ENCODE measurements at places on chromosomes 3 and 15.

DNA sequence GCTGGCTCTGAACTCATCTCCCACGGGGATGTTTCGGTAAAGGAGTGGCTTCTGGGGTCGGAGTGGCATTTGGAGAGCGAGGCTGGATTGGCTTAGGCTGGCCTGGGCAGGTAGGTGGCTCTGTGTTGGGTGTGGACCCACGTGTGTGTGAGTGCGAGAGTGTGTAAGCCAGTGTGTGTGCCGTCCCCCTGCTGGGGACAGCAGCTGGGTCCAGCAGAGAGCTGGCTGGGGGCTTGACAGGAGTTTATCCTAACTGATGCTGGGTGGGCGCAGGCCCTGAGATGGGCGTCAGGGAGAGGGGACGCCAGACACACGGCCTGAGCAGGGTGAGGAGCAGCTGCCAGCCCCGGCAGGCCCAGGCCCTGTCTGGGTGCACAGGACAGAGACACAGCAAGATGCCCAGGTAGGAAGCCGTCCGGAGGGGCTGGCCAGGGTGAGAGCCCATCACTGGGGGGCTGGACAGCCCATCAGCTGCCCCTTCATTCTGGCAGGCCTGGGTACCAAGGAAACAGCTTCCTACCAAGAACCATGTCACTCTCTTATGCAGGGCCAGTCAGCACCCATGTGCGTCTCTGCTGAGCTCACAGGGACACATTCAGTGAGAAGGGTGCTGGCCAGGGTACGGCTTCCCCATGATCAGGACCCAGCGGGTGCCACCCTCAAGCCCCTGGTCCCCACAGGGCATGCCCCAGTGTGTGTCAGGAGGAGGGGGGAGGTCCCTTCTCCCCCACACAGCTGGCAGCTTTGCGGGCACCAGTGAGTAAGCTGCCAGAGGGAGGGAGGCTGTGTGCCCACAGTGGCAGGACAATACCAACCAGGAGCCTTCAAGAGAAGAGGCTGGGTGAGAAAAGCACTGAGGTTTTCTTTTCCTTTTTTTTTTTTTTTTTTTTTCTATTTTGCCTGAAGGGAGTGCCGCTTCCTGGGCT is 1.1 kb downstream of the PAK6 start:
- no peak for DNase-seq

- no peak for DNase-seq
Measured at GRCh38 chr3:182967218-182968204, 12.8 kb downstream of the DCUN1D1 start.

DNA sequence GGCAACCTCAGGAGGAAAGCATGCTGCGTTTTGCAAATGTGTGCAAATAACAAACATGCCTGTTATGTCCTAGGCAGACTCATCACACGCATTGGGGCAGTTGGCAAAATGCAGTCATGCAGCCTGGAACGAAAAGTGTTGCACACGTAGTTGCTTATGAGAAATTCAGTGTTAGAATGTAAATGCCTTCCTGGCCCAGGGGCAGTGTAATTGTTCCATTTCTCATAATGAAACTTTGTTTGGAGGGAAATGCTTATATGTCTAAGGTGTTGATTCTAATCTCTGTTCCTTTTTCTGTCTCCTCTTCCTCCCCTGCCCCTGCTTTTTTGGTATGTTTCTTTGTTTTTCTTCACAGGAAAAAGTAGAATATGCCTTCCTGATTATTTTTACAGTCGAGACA is 156.0 kb downstream of the CACNA1D start:
- DNase-seq, result no peak

GRCh38 chr3:141729240-141729639 is 8.9 kb upstream of the RNF7 start:
- no peak for DNase-seq

- no peak for DNase-seq
Measured at GRCh38 chr3:109852283-109852682, 514.9 kb upstream of the DPPA4 start.

DNA sequence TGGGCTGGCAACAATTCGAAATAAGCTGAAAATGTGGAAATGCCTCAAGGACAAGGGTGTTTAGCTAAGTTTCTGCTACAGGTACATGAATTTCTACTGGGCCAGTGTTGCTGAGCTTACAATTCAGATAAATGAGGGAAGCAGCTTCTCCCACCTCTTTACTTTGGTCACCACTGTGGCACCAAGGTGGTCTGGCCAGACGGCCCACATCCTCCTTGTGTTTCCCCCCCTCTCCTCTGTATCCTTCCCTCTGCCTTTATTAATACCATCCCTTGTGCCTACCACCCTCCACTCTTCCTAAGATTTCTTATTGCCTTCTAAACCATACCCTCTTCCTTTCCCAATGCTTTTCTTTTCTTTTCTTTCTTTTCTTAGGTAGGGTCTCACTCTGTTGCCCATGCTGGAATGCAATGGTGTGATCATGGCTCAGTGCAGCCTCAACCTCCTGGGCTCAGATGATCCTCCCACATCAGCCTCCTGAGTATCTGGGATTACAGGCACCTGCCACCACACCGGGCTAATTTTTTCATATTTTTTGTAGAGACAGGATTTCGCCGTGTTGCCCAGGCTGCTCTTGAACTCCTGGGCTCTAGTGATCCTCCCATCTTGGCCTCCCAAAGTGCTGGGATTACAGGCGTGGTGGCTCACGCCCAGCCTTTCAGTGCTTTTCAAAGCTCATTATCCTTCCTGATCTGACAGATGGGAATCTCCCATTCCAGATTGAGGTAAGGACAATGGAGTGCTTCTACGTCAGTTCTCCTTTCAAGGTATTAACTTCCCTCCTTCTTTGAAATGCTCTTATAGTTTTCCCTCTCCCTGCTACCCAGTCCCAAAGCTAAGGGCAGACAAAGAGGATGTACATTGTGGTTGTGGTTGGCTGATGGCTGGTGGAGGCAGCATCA is 14.8 kb downstream of the ANXA2 start:
- DNase-seq, result no peak

- no peak for DNase-seq
Measured at GRCh38 chr3:185056908-185057307, 96.0 kb downstream of the C3orf70 start.

- no peak for DNase-seq
Measured at GRCh38 chr3:126658584-126658983, 3.7 kb upstream of the TXNRD3 start.

DNA sequence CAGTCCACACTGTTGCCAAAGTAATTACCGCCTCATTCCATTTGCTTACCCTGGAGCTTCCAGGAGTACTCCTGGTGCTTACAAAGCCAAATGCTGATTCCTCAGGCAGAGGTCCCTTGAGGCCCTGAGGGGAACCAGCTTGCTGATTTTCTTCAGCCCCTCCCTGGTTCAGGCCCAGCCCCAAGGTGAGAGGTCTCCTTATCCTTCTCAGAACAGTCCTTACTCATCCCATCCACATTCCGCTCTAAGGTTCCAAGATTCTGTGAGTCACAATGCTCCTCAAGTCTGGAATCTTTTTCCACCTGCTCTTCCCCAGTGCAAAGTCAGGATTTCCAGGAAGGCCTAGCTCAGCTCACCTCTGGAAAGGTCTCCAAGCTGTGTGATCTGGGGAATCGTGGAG is 1.8 kb upstream of the ATP10A start:
- no peak for DNase-seq

DNA sequence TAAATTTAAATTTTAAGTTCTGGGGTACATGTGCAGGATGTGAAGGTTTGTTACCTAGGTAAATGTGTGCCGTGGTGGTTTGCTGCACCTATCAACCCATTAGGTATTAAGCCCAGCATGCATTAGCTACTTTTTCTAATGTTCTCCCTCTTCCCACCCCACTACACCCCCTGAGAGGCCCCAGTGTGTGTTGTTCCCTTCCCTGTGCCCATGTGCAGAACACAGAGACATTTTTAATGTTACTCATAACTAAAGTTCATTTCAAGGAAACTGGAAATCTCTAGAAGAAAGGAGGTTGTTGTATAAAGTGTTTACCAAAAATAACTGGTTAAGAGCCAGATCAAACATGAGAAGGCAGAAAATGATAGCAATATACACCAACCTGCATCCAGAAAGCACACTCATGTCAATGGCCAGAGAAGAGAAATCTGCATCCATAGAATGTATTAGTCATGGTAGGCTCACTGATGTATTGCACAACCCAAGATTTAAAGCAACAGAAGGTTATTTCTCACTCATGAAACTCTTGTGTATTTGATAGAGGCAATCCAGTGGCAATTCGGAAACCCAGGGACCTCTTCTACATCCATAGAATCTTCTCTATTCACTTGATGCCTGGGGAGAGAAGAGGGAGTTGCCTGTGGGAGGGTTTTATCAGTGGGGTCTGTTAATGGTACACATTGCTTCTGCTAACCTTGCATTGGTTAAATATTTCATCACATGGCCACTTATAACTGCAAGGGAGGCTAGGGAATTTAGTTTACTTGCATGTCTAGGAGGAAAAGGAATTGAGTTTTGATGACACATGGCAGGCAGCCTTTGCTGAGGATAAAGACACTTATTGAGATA is 321.9 kb upstream of the RASGRP1 start:
- DNase-seq, result peak; percentile 82

- no peak for DNase-seq
Measured at GRCh38 chr15:95880031-95880570, 450.4 kb upstream of the NR2F2 start.

GRCh38 chr3:10206166-10206511 is 41.4 kb downstream of the IRAK2 start:
- no peak for DNase-seq

- no peak for DNase-seq
Measured at GRCh38 chr3:123789160-123789559, 95.0 kb downstream of the MYLK start.

GRCh38 chr3:14329842-14330241 is 72.6 kb upstream of the SLC6A6 start:
- no peak for DNase-seq

GRCh38 chr15:67101911-67102598 is 36.7 kb downstream of the SMAD3 start:
- DNase-seq, result peak; percentile 84

DNA sequence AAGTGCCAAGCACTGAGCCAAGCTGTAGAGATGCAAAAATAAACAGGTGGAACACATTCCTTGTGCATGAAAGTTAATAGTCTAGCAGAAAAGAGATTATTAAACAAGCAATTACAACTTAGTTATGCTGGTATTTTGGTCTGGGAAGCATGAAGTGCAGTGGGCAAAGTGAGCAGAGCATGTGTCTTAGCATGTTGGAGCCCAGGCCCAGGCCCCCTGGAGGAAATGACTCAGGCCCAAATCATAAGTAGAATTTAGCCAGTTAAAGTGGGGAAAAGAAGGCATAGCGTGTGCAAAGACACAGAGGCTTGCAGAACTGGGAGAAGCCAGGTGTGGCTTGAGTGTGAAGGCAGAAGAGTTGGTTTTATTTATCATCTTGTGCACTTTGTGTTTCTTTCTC is 163.8 kb upstream of the ATP11B start:
- no peak for DNase-seq

GRCh38 chr15:91124132-91124531 is 24.1 kb downstream of the SV2B start:
- no peak for DNase-seq

GRCh38 chr3:104887069-104887468 is 479.6 kb upstream of the ALCAM start:
- no peak for DNase-seq

DNA sequence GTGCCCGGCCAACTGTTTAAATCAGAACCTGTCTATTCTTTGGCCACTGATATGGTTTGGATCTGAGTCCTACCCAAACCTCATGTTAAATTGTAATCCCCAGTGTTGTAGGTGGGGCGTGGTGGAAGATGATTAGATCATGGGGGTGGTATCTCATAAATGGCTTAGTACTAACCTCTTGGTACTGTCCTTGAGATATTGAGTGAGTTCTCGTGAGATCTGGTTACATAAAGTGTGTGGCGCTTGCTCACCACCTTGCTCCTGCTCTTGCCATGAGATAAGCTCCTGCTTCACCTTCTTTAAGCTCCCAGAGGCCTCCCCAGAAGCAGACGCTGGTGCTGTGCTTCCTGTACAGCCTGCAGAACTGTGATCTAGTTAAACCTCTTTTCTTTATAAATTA is 42.4 kb downstream of the REC114 start:
- no peak for DNase-seq

DNA sequence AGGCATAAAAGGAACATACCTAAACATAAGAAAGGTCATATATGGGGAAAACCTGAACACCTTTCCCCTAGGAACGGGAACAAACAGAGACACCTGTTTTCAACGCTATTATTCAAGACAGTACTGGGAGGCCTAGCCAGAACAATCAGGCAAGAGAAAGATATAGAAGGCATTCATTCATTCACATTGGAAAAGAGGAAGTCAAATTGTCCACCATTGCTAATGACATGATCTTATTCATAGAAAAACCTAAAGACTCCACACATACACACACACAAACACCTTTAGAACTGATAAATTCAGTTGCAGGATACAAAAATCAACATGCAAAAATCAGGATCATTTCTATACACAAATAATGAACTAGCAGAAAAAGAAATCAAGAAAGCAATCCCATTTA is 36.5 kb downstream of the SERP1 start:
- no peak for DNase-seq

GRCh38 chr3:126781406-126781805 is 77.4 kb downstream of the CHCHD6 start:
- DNase-seq, result no peak

DNA sequence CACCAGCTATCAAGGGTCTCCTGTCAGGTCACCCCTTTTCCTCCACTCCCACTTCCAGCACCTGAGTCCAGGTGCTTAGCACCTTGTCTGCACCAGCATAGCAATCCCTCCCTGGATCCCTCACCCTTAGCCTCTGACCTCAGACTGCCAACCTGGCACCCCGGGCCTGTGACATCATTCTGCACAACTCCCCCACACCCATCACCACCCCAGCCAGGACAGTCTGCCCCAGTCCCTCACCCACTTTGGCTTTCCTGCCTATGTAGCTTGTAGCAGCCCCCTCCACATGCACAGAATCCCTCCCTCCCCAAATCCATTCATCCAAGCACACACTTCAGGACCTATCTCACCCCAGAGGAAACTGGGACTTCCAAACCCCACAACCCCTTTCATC is 819 bp upstream of the PLXNB1 start:
- no peak for DNase-seq

DNA sequence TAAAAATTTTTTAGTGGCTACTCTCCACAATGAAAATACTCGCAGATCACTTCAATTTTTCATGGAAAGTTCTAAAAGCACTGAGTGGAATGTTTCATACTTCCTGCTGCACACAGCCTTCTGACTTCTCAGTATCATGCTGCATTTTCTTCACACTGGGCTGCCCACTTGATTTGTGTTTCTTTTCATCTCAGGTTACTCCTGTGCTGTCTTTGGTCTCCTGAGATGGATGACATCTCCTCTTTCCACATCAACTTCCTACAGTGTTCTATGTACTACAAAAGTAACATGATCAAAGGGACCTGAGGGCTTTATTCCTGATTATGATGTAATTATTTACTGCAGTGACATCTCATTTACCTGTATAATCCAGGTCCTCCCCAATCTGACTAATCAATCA is 927.7 kb downstream of the ROBO2 start:
- DNase-seq, result no peak
